Endothelial cell (in vitro differentiated cells): ENCODE measurements at places on chromosomes 7 and 10. TPM values are rescaled to one million over a fixed set of nuclear protein-coding genes. Genes with fewer than 3 reads are reported as not detected.

GRCh38 chr10:34505338-34505737, 309.8 kb downstream of the PARD3 start:
- no peak for DNase-seq
- H3K27ac ChIP-seq: no peak overlapping the region
- H3K27me3 ChIP-seq: no peaks in the 10 kb centered on the region
- peaks cover 3% of the 10 kb centered on the region for H3K36me3 ChIP-seq

- H3K4me3 ChIP-seq: no peak overlapping the region
- no peak overlapping the region for H3K27ac ChIP-seq
- H3K27me3 ChIP-seq: peaks cover 4% of the 10 kb centered on the region
- H3K36me3 ChIP-seq: no peaks in the 10 kb centered on the region
These were observed 36.7 kb downstream of the ARHGAP22 start for GRCh38 chr10:48568131-48568530.

GRCh38 chr7:25550149-25550548, 321.9 kb upstream of the NPVF start:
- no peaks in the 10 kb centered on the region for H3K27me3 ChIP-seq
- DNase-seq: no peak
- no peak overlapping the region for H3K27ac ChIP-seq

ST8SIA6 gene
- 1.7 TPM for total RNA-seq

DNA sequence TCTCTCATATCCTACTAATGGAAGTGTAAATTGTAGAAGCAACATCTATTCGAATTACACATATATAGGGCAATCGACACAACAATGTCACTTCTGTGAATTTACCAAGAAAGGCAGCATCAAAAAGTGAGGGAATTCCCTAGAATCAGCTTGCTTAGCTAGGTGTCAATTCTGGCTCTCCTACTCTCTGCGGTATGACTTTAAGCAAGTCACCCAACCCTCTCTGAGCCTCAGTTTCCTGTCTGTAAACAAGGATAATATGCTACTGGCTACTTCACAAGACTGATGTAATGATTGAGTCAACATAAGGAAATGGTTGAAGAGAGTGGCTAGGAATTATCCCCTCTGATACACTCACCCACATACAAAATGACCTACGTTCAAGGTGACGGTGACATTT, 19.4 kb downstream of the CCDC6 start:
- H3K36me3 ChIP-seq: no peaks in the 10 kb centered on the region
- H3K4me3 ChIP-seq: no peak overlapping the region
- H3K27ac ChIP-seq: no peak overlapping the region
- peaks cover 41% of the 10 kb centered on the region for H3K4me1 ChIP-seq
- peaks cover 2% of the 10 kb centered on the region for H3K27me3 ChIP-seq

CYP26C1 gene
- total RNA-seq: 0.31 TPM

- H3K27ac ChIP-seq: no peak overlapping the region
- peaks cover 7% of the 10 kb centered on the region for H3K4me1 ChIP-seq
- H3K4me3 ChIP-seq: no peak overlapping the region
- H3K27me3 ChIP-seq: no peaks in the 10 kb centered on the region
These were observed 63.3 kb downstream of the CTTNBP2 start for GRCh38 chr7:117809958-117810357.

OGDHL gene
- 7.5 TPM for total RNA-seq

PNLIP gene
- not detected for total RNA-seq

GRCh38 chr10:22053048-22053447, 49.5 kb upstream of the DNAJC1 start:
- no peak overlapping the region for H3K27ac ChIP-seq
- H3K27me3 ChIP-seq: no peaks in the 10 kb centered on the region
- no peak overlapping the region for H3K4me3 ChIP-seq
- H3K36me3 ChIP-seq: peaks cover 3% of the 10 kb centered on the region
- H3K4me1 ChIP-seq: peaks cover 3% of the 10 kb centered on the region

STEAP1 gene
- 1.0 TPM for total RNA-seq

- peak; percentile 8 for DNase-seq
- peak overlapping the region; percentile 94 for H3K27ac ChIP-seq
- H3K4me1 ChIP-seq: peaks cover 23% of the 10 kb centered on the region
- peak overlapping the region; percentile 19 for H3K4me3 ChIP-seq
These were observed 63.2 kb downstream of the SMURF1 start for GRCh38 chr7:99080679-99081078.

DNA sequence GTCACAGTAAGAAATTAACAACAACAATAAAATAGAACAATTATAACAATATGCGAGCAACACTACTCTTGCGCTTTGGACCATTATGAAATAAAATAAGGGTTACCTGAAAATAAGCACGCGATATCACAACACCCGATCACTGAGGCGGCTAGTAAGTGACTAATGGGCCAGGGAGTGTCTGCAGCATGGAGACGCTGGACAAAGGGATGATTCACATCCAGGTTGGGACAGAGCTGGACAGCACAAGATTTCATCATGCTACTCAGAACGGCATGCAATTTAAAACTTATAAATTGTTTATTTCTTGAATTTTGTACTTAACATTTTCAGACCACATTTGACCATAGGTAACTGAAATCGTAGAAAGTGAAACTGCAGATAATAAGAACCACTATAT, 15.6 kb downstream of the HIBADH start:
- H3K27ac ChIP-seq: no peak overlapping the region
- no peak for DNase-seq
- peaks cover 4% of the 10 kb centered on the region for H3K36me3 ChIP-seq
- H3K27me3 ChIP-seq: no peaks in the 10 kb centered on the region
- H3K4me1 ChIP-seq: no peaks in the 10 kb centered on the region

GRCh38 chr10:44874166-44874565, 37.0 kb upstream of the TMEM72 start:
- no peak for DNase-seq
- peaks cover 5% of the 10 kb centered on the region for H3K4me1 ChIP-seq
- H3K27ac ChIP-seq: no peak overlapping the region
- peaks cover 7% of the 10 kb centered on the region for H3K27me3 ChIP-seq

DNA sequence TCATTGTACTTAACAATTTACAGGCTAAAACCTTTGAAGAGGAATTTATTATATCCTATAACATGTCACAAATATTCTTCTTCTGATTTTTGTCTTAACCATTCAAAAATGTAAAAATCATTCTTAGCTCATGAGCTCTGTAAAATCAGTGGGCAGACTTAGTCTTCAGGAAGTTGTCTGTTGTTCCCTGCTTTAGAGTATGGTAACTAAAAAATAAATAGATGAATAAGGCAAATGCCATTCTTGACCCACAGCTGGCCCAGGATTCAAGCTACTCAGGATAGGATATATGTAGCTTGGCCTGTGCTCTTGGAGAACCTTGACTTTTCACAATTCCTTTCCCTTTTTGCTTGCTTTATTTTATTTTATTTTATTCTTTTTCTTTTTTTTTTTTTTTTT, 51.5 kb downstream of the LRRC4 start:
- H3K4me1 ChIP-seq: peaks cover 67% of the 10 kb centered on the region
- no peak overlapping the region for H3K27ac ChIP-seq
- H3K27me3 ChIP-seq: peaks cover 24% of the 10 kb centered on the region
- H3K4me3 ChIP-seq: peak overlapping the region; percentile 80

SYT15 gene
- 0.77 TPM for total RNA-seq

FZD1 gene
- 38.7 TPM for total RNA-seq

C10orf95 gene
- 0.18 TPM for total RNA-seq

DNA sequence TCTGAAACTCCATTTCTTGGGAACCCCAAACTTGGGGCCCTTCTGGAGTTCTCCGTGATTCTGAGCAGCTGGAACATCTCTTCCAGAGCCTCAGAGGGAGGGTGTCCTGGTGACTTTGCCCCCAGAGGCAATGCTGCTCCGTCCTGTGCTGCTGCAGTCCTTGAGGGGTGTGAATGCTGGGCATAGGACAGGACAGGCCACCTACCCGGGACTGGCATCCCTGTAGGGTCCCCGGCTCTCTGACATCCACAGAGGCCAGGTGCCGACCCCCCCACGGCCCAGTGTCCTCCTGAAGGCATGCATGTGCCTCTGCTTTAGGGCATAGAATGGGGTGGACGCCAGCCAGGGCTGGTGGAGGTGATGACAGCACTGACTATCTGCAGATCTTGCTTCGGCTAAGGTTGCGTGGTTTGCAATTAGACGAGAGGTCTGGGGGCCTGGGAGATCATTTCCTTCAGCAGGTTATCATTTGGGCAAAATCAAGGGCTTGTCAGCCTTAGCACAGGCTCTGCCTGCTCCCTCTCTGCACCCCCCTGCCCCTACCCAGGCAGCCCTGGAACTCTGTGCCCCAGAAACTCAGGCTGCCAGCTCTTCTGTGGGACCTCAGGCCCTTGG, 136.9 kb upstream of the GPR26 start:
- DNase-seq: no peak
- H3K4me3 ChIP-seq: no peak overlapping the region
- H3K27ac ChIP-seq: no peak overlapping the region
- no peaks in the 10 kb centered on the region for H3K27me3 ChIP-seq
- no peaks in the 10 kb centered on the region for H3K36me3 ChIP-seq

GRCh38 chr7:3243256-3243655, 57.8 kb upstream of the SDK1 start:
- H3K27ac ChIP-seq: no peak overlapping the region
- H3K4me3 ChIP-seq: no peak overlapping the region
- no peaks in the 10 kb centered on the region for H3K27me3 ChIP-seq
- H3K36me3 ChIP-seq: no peaks in the 10 kb centered on the region

GRCh38 chr10:61278556-61278955, 174.6 kb downstream of the TMEM26 start:
- H3K36me3 ChIP-seq: no peaks in the 10 kb centered on the region
- no peak overlapping the region for H3K27ac ChIP-seq
- DNase-seq: no peak
- H3K27me3 ChIP-seq: no peaks in the 10 kb centered on the region
- no peaks in the 10 kb centered on the region for H3K4me1 ChIP-seq

GRCh38 chr10:121073728-121074127, 222.6 kb downstream of the WDR11 start:
- DNase-seq: no peak
- no peaks in the 10 kb centered on the region for H3K36me3 ChIP-seq
- no peak overlapping the region for H3K4me3 ChIP-seq
- no peaks in the 10 kb centered on the region for H3K4me1 ChIP-seq

KLF14 gene
- not detected for total RNA-seq

GRCh38 chr10:110273474-110273873, 31.2 kb downstream of the SMNDC1 start:
- DNase-seq: no peak
- no peak overlapping the region for H3K27ac ChIP-seq
- no peaks in the 10 kb centered on the region for H3K27me3 ChIP-seq
- no peaks in the 10 kb centered on the region for H3K36me3 ChIP-seq
- H3K4me3 ChIP-seq: no peak overlapping the region
- H3K4me1 ChIP-seq: no peaks in the 10 kb centered on the region

AGAP3 gene
- 206 TPM for total RNA-seq

DNA sequence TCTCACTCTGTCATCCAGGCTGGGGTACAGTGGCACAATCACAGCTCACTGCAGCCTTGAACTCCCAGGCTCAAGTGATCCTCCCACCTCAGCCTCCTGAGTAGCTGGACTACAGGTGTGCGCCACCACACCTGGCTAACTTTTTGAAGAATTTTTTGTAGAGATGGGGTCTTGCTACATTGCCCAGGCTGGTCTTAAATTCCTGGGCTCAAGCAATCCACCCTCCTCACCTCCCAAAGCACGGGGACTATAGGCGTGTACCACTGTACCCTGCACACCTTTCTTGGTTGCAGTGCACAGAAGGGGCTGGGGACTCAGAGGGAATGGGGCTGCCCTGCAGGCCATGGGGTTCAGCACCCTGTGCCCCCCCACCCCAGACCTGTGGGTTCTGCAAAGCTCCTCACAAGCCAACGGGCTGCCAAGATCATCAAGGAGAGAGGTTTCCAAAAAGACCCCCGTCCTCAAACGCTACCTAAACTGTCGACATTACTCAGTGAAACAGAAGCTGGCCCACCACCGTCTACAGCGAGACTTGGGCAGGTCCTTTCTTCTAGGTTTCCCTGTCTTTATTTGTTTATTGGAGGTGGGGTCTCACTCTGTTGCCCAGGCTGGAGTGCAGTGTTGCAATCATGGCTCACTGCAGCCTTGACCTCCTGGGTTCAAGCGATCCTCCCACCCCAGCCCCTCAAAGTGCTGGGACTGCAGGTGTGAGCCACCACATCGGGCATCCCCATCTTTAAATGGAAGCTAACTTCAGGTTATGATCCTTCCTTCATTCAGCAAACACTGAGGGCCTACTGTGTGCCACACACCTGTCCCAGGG, 26.6 kb upstream of the ELFN1 start:
- DNase-seq: no peak
- no peaks in the 10 kb centered on the region for H3K36me3 ChIP-seq
- no peaks in the 10 kb centered on the region for H3K4me1 ChIP-seq
- peaks cover 3% of the 10 kb centered on the region for H3K27me3 ChIP-seq
- no peak overlapping the region for H3K4me3 ChIP-seq
- no peak overlapping the region for H3K27ac ChIP-seq

DNA sequence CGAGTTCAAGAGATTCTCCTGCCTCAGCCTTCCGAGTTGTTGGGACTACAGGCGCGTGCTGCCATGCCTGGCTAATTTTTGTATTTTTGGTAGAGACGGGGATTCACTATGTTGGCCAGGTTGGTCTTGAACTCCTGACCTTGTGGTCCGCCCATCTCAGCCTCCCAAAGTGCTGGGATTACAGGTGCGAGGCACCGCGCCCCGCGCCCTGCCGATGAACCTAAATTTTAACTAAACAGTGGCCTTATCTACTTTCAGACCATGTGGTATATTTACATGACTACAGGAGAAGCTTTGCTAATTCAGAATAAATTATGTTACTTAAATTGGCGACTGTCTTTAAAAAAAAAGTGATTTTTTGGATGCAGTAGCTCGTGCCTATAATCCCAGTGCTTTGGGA, 9.2 kb downstream of the SIRT1 start:
- no peak overlapping the region for H3K27ac ChIP-seq
- H3K27me3 ChIP-seq: peaks cover 2% of the 10 kb centered on the region
- peaks cover 12% of the 10 kb centered on the region for H3K36me3 ChIP-seq
- no peak for DNase-seq
- no peak overlapping the region for H3K4me3 ChIP-seq
- no peaks in the 10 kb centered on the region for H3K4me1 ChIP-seq

- H3K36me3 ChIP-seq: no peaks in the 10 kb centered on the region
- DNase-seq: no peak
- no peaks in the 10 kb centered on the region for H3K4me1 ChIP-seq
- peaks cover 1% of the 10 kb centered on the region for H3K27me3 ChIP-seq
- H3K4me3 ChIP-seq: no peak overlapping the region
These were observed 365.0 kb downstream of the KIF20B start for GRCh38 chr10:90066435-90066834.

FAM241B gene
- total RNA-seq: 7.1 TPM

- no peak for DNase-seq
- no peak overlapping the region for H3K27ac ChIP-seq
- H3K4me1 ChIP-seq: no peaks in the 10 kb centered on the region
- peaks cover 3% of the 10 kb centered on the region for H3K27me3 ChIP-seq
- no peaks in the 10 kb centered on the region for H3K36me3 ChIP-seq
These were observed 76.9 kb downstream of the EGFR start for GRCh38 chr7:55095672-55096071.

CAV1 gene
- total RNA-seq: 48.2 TPM
